ENCODE measurements at places on chromosomes 7 and 10. TPM values are rescaled to one million over a fixed set of nuclear protein-coding genes. Genes with fewer than 3 reads are reported as not detected.

Gene PFKFB3
- polyA plus RNA-seq: 39.3 TPM

Gene SEC31B
- 70.7 TPM for polyA plus RNA-seq

Gene ODAD2
- 0.23 TPM for polyA plus RNA-seq

Gene OR6V1
- polyA plus RNA-seq: 0.02 TPM

Gene BUB3
- 76.6 TPM for polyA plus RNA-seq

- no peak for DNase-seq
Observed at GRCh38 chr7:139702313-139702731, 75.5 kb downstream of the HIPK2 start.
